Cerebellar cortex (tissue), 1 donor: ENCODE measurements at places on chromosomes 12 and 14.

DNA sequence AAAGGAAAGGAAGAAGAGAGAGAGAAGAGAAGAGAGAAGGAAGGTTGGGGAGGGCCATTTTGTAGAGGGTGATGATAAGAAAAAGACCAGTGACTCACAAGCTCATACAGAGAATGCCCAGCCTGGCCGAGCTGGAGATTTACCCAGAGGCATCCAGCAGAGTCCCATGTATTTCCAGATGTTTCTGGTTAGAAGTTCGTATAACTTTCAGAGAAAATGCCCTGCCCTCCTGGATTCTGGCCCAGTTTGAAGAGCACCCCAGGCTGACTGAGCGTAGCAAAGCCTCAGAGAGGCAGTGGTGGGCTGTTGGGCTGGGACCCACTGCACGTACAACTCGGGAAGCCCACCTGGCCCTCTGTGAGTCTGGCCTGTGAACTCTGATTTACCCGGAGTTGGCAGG lies 221.8 kb downstream of the SLC41A2 start:
- no peak for DNase-seq

- DNase-seq: no peak
Observed at GRCh38 chr14:94317259-94317658, 5.9 kb downstream of the SERPINA6 start.

DNA sequence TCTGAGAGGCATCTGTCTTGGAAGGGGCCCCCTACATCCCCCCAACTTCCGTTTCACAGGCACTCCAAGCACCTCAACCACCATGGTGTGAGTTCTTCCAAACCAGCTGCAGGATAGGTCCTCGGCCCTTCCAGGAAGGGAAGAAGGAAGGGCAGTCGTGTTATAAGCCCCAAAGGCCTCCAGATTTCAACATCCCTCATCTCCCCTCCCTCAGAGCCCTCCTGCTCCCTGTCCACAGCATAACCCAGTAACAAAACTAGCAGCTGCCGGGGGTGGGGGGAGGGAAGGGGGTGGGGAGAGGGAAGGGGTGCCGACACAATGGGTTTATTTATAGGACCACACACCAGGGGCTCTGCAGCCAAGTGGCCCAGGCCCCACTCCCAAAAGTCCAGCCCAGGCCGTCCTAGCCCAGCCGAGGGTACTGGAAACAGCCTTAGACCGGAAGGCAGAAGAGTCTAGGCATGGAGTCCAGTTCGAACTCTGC lies 18.3 kb downstream of the NCKAP5L start:
- DNase-seq: no peak

- peak; percentile 67 for DNase-seq
Observed at GRCh38 chr14:100045642-100046344, 19.4 kb upstream of the EVL start.

GRCh38 chr12:76024102-76024781 lies 7.3 kb downstream of the PHLDA1 start:
- DNase-seq: no peak

DNA sequence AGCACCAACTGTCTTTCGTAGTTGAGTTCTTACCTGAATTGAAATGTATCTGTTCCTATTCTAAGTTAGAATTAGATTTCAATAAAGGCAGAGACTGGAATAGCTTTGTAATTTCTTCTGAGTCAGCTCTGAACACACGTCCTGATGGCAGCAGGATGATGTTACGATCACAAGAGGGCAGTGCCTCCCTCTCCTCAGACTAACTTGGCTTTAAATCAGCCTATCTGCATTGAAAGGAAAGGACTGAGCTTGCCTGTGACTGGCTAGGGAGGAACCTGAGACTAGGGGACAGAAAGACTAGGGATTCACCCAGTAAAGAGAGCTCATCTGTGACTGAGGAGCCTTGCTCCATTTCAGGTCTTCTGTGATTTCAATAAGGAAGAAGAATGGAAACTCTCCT lies 323.7 kb upstream of the OR4E1 start:
- DNase-seq: no peak

DNA sequence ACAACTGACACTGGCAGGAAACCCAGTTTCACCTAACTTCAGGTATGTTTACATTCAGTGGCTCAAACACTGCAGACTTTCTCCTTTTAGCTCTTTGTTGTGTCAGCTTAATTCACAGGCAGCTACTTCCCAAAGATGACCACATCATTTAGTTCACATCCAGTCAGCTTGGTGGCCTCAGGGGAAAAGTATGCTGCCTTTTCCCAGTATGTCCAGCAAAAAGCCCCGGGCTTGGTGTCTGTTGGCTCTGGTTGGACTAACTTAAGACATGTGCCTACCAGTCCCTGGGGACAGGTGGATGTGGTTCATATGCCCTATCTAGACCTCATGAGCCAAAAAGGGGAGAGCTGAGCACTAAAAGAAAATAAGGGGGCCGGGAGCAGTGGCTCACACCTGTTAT lies 56.4 kb downstream of the GOLGA5 start:
- DNase-seq: no peak

- DNase-seq: peak; percentile 16
Observed at GRCh38 chr14:57933349-57933748, 67.5 kb upstream of the SLC35F4 start.

DNA sequence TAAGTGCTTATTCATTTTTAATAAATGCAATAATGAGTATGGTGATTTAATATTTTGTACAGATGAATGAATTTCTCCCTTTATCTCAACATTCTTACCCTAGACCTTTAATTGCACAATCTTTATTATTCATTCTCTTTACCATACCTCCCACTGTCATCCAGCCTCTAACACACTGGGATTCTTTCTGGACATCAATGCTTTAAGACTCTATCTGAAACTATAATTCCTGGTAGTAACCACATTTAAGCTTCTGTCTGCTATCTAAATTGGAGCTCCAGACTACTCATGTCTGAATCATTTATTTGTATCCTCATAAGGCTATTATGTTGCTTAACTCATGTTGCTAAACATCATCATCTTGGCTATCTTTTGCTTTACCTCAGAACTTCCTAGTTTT lies 270.2 kb downstream of the ALG10B start:
- DNase-seq: no peak

GRCh38 chr14:21106498-21107282 lies 5.8 kb downstream of the TMEM253 start:
- DNase-seq: peak; percentile 93

DNA sequence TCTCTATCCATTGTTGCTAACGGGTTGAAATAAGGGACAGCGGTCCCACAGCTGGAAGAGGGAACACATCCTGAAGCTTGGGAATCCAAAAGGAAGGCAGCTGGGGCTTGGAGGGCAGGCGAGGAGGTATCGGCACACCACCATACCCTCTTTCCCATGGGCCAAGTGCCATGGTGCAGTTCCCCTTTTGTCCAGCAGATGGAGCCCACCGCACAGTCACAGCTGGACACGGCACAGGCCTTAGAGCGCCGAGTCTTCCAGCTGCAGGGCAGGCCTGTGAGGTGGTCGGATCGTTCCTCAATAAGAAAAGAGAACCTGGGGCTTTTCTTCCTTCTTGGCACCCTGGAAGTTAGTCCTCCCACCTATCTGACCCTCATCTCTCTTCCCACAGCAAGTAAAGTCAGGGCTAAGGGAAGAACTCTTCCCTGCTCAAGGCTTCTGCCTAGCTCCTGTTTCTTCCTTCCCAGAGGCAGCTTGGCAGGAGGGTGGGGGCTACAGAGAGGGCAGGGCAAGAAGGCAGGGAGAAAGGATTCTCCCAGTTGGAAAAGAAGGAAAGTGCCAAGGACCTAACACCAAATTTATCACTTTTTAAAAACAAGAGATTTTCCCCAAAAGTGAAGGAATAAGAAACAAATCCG lies 8.6 kb downstream of the PPP1R1A start:
- DNase-seq: peak; percentile 71

DNA sequence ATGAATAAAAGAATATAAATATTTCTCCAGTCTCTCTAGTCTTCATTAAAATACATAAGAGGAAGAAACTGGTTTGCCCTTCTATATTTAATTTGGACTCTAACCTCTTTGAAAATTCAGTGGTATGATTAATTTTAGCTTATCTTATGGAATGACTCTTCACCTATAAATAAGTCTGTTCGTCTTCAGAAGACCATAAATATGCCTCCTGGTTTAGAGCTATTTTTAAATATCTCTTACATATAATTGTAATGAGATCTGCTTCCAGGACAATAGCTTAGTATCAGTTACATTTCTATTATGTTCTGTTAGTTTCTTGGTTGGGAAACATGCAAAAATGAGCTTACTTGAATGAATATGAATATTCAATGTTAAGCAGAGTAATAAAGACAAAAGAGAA lies 257.5 kb upstream of the HMGA2 start:
- no peak for DNase-seq

DNA sequence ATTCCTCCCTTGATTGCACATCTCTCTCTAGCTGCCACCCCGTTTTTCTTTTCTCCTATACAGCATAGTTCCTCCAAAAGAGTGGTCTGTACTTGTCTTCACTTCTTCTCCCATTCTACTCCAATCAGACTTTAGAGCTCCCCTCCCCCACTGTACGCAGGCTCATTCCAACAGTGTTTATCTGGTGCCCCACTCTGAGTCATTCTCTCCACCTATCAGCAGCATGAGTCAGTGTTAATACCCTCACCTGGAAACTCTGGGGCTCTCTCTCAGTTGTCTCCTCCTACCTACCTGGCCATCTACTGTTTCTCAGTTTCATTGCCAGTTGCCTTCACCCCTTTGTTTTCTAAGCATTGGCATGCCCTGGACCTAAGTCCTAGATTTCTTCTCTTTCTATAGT lies 175.1 kb upstream of the ARHGAP5 start:
- DNase-seq: no peak

- DNase-seq: peak; percentile 75
Observed at GRCh38 chr12:104201238-104202001, 14.2 kb upstream of the TXNRD1 start.

- DNase-seq: no peak
Observed at GRCh38 chr14:92472860-92473259, 40.7 kb upstream of the RIN3 start.

DNA sequence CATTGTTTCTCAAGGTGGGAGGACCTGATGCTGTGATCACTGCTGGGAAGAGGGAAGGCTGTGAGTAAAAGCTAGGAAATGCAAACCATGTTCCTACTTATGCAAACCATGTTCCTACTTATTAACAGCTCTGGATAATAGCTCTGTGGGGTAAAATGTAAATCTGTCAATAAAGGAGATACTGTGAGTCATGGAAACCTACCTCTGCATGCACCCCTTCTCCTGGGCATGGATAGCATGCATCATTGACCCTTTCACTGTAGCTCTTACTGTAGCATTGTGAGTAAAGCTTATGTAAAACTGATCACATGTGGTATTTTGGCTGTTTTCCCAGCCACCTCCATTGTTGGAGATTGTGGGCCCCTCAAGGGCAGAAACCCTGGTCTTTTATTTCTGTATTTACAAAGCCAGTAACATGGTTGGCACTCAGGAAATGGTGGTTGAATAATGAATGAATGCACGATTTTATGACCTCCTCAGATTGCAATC lies 253.7 kb downstream of the GRIN2B start:
- no peak for DNase-seq

GRCh38 chr12:77229640-77230442 lies 164.5 kb upstream of the E2F7 start:
- DNase-seq: no peak

DNA sequence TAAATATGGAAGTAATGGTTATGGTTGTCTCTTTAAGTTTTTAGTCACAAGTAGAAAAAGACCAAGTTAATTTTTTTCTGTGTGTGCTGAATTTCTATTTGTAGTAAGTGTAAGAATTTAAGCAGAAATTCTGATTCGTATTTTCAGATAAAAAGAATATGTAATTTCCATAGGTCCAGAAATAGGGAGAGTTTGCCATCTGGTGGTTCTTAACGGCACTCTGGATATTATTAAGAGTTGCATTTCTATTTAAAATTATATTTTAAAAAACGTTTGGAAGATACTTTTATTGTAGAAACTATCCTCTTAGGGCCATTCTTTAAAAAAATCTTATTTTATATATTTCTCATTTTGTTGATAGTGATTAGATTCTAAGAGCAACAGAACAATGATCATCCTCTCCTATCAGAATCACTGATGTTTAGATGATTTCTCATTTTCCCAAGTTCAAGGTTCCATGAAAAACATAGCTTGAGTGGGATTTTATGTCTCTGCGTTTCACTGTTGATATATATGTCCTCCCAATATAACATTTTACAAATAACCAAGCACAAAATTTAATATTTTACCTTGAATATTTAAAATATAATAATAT lies 88.3 kb downstream of the LRRK2 start:
- DNase-seq: no peak

GRCh38 chr12:5510251-5510805 lies 78.4 kb downstream of the NTF3 start:
- no peak for DNase-seq

DNA sequence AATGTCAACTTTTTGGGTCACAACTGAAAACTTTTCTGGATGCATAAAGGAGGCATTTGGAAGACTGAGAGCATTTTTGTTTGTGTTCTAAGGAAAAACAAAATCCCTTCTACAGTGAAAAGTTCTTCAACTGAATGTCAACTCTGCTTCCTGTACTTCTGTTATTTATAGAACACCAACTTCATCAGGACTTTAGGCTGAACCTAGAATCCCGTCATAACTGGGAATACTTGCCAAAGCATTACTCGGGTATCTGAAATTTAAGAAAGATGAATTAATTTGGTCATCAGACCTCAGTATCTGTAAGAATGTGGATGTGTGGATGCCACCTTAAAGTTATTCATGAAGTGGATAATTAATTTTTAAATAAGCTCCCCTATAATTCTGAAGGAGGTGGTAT lies 73.2 kb downstream of the FERMT2 start:
- no peak for DNase-seq

DNA sequence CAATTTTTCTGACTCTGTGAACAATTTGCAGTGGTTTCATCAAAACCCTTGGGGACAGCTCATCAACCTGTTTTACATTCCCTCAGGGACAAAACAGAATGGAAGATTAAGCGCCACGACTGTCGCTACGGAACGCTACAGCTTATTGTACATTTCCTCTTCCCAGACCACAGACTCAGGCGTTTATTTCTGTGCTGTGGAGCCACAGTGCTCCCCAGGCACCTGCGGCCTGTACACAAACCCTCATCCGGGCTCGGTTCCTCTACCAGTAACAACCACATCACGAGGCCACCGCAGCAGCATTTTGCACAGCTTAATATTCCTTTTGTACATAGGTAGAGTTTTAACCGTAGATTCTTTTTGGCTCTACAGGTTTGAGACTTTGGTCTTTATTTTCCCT lies 397.4 kb upstream of the OR4E1 start:
- no peak for DNase-seq

DNA sequence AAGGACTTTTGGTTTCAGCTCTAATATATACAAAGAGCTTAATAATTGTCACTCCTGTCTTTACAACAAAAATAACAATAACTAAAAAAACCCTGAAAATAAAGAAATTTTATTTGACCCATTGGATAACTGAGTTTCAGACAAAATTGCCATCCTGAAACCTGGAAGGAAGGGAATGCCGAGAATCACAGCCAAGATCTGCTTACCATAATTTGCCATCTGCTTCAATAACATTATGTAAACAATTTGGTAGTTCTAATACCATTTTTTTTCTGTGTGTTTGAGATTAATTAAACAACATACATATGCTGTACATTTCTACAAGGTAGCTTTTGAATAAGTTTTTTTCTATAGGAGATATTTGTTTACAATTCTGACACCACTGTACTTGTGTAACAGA lies 596.3 kb upstream of the MGAT4C start:
- peak; percentile 38 for DNase-seq

GRCh38 chr12:86590296-86590695 lies 334.1 kb upstream of the MGAT4C start:
- no peak for DNase-seq

- DNase-seq: no peak
Observed at GRCh38 chr12:49960474-49961110, 1.1 kb upstream of the AQP5 start.

- no peak for DNase-seq
Observed at GRCh38 chr14:95472819-95473251, 43.6 kb downstream of the SYNE3 start.
